Activated naive CD4-positive, alpha-beta T cell (primary cell): ENCODE measurements at places on chromosomes 7 and 10.

DNA sequence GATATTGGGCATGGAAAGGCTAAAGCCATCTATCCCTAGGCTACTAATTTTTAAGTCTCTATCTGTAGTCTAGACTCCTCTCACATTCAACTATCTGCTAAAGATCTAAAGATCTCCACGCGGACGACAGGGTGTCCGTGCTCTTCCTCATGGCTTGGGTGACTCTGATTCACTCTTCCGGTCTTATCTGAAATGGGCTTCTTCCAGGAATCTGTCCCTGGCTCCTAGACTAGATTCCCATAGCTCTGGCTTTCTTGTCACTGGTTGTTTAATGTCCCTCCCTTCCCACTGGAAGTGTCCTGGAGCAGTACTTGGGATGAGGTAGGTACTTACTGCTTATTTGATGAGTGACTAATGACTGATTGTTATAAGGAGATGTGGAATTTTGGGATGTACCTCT, 62.0 kb upstream of the PODXL start:
- no peak for DNase-seq

- no peak for DNase-seq
These were observed 759.9 kb downstream of the LRMDA start for GRCh38 chr10:76191336-76191735.

- no peak for DNase-seq
These were observed 68.0 kb downstream of the HHEX start for GRCh38 chr10:92757711-92758104.

- DNase-seq = no peak
These were observed 295.2 kb downstream of the PTEN start for GRCh38 chr10:88158526-88159122.

- DNase-seq = no peak
These were observed 6.9 kb upstream of the ZNF503 start for GRCh38 chr10:75408509-75408875.

DNA sequence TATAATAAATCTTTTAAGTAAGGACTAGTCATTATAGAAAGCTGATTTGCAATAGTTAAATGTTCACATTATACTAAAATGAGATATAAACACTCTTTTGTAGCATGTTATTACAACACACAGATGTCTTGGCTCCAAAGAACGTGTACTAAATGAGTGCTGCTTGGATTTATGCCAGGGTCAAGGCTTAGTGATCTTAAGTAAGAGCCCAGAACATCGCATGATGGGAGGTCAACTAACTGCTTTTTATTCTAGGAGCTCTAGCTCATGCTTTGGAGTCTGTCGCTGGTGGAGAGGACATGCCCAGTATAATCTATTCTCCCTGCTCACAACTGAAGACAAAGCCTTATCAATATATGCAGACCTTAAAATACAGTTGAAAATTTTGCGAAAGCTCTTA, 315.1 kb downstream of the BBS9 start:
- DNase-seq = no peak

GRCh38 chr10:102233997-102234396, 7.3 kb downstream of the PITX3 start:
- DNase-seq = no peak

DNA sequence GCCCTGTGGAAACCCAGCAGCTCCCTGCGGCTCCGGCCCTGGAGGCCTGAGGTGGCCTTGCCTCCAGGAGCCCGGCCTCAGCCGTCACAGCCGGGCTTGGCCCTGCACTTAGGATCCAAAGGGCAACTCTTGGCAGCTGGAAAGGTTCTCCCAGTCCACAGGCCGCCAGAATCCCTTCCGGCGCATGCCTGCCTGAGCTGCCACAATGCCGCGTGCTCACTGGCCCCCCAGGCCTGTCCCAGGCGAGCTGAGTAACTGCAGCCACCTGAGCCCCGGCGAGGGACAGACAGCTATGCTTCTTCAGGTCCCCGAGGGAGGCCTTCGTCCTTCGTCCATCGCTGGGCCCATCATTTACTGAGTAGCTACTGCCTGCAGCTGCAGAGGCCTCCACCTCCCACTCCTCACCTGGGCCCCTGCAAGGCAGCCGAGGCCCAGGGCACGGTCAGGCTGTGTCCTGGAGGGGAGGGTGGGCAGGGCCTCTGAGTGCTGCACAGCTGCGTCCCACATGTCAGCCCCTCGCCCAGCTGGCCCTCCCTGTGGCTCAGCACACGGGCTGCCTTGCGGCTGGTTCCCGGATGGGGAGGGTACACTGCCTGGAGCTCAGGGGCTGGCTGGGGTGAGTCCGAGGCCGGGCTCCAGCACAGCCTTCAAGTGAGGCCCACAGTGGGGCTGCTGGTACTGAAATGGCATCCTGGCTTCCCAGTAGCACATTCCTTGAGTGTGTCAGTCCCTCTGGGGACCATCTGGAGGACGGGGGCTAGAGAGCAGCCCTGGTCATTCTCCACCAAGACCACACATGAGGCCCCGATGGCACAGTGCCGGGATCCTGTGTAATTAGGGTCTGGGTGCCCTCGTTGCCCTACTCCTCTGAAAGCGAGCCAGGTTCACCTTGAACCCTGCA, 172.5 kb downstream of the ELFN1 start:
- no peak for DNase-seq

DNA sequence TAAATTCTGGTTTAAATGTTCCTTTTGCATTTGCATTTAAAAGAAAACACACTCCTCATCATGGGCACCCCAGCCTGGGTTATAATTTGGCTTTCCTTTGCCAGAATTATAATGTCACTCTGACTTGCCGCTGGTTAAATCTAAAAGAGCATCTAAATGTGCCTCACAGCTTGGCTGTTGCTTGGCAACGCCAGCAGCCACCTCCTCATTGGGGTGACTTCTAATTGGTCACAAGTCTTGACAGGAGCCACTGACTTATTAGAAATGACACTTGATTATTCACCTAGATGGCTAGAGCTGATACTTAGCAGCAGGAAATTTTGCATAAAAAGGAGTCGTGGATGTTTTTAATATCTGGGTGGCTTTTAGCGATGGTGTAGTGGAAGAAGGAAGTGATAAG, 114.3 kb downstream of the TBXAS1 start:
- no peak for DNase-seq

- DNase-seq = no peak
These were observed 417.0 kb upstream of the PFKP start for GRCh38 chr10:2650328-2650727.

DNA sequence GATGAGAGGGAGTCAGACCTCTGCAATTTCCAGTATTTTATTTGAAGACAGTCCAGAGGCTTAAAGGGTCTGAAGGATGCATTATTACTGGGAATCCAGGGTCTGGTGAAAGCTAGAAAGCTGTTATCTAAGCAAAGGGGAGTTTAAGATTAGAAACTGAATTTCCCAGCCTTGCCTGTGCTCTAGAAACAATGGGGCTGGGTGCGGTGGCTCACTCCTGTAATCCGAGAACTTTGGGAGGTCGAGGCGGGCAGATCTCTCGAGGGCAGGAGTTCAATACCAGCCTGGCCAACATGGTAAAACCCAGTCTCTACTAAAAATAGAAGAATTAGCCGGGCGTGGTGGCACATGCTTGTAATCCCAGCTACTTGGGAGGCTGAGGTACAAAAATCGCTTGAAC, 71.5 kb upstream of the ANLN start:
- no peak for DNase-seq

- no peak for DNase-seq
These were observed 59.3 kb downstream of the CDCA7L start for GRCh38 chr7:21886396-21886795.

DNA sequence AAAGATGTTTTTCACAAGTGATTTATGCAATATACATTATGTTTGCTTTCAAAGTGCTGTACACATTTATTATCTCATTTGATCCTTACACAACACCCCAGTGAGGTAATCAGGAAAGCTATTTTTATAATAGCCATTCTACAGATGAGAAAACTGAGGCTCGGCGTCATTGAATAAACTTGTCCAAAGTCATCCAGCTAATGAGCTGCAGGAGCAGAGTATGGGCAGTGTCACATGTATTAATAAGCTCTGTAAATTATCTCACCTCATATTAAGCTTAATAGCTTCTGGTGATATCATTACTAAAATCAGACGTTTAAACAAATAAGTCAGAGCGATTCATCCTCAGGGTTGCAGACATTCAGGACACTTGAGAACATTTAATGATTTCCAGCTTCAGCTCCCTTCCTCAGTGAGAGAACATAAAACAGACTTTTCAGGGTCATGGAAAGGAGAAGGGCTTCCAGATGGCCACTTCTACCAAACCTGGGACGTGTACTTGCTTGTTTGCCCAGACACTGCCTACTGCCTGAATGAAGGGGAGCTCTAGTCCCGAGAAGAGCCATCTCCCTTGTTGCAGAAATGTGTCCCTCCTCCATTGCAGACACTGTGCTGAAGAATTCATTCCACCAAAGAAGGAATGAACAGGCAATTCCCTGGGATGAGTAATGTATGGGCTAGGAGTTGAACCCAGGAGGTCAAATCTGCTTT, 20.5 kb upstream of the FZD1 start:
- no peak for DNase-seq

DNA sequence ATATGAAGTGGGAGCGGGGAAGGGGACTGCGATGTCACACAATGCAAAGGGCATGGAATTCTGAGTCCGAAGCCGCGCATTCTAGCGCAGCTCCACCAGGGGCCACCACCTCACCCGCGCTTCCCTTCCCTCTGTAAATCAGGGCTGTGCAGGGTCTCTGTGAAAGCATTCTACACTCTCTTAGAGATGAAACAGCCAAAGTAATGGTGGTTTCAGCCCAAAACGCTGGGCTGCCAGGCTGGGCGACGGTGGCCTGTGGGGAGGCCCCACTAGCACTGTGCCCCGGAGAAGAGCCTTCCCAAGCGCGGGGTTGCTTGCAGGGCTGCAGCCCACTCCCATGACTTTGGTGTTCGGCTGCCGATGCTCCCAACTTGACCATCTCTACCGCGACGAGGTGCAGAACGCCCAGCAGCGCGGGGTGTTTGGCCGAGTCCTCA, 11.4 kb downstream of the ATG9B start:
- no peak for DNase-seq

GRCh38 chr7:117010375-117011133, 57.3 kb downstream of the ST7 start:
- DNase-seq = no peak

GRCh38 chr7:151440799-151441445, 981 bp upstream of the CRYGN start:
- DNase-seq = no peak

GRCh38 chr7:128739990-128740682, 977 bp downstream of the CALU start:
- DNase-seq = no peak

DNA sequence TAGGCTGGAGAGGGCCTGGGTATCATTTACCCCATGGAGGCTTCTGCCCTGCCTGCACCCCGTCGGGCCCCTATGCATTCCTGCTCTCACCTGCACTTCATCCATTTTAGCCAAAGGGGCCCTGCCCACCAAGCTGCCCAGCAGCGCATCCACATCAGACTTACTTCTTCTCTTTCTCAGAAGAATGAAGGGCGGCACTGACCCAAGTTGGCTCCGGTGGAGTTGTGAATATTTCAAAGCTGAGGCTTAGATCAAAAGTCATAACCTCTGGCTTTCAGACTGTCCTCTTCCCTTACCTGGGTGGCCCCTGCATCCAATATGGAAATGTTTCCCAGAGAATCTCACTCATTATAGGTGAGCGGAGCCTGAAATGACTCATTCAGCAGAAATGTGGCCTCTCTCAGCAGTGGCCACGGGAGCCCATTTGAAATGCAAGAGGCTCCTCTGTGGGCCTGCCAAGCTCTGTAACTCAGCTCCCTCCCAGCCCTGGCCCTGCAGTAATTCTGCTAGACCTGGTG, 117.6 kb upstream of the TCF7L2 start:
- DNase-seq = no peak

DNA sequence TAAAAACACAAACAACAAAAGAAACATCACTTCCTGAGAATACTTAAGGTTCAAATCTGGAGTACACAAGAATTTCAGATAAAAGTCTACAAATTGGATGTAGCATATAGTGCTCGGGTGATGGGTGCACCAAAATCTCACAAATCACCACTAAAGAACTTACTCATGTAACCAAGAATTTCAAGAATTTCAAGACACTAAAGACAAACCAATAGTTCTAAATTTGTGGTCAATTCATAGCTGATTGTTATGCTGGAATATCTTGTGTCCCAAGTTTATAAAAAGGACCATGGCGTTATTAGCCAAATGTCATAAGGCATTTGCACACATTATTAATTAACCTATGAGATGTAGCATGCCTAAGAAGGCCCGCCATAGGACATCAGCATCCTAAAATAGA, 1204.1 kb upstream of the AUTS2 start:
- DNase-seq = no peak

GRCh38 chr7:34523226-34523918, 134.6 kb upstream of the NPSR1 start:
- DNase-seq = no peak

DNA sequence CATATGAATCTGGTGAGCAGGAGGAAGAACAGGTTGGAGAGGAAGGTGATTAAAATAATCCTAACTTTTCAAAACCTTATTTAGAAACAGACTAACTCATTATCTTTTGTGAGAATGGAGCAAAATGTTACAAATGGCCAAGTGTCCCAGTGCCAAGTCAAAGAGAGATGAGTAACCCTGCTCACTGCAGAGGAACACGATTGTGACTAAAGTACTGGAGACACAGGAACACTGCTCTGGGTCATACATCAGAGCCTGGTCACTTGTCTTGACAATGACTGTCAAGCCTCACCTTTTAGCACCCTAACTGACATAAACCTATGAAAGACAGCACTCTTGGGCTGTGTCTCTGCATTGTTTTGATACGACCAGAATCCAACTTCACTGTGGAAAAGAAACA, 108.8 kb downstream of the SGMS1 start:
- no peak for DNase-seq

- DNase-seq = no peak
These were observed 266.3 kb downstream of the RPS24 start for GRCh38 chr10:78299851-78300468.

DNA sequence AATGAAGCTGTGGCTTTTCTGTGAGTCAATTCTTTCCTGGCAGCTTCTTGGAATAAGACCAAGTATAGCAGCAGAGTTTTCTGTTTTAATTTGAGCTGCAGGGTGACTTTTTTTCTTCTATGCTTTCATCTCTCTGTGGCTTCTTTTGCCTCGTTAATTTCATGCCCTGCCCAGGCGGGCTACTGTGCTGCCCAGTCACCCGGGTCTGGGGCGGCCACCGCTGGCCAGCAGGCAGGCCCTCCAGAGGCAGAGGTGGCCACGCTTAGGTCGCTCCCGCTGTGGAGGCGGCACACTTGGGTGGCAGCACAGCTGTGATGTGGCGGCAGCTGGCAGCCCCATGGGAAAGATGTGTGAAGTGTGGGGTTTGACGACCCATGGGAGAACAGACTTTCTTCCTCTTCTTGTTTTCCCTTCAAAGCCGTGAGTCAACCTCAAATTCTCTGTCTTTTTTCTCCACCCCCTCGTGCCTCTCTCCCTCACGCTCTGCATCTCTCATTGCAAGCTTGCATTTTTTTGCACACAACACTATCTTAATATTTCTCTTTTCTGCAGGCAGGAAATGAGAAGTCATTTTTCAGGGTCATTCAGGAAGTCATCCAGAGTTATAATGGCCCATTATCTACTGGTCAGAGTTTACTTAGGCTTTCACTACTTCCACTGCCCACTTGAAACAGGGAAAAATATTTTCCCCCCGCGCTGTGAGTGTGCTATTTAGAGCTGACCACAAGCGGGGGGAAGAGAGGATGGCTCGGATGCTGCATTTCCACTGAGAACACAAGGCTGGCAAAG, 67.8 kb downstream of the EGFR start:
- no peak for DNase-seq
